Activated CD4-positive, alpha-beta memory T cell treated with anti-CD3 and anti-CD28 coated beads, Interleukin-2, amount 10 ng/mL, durations not matched to agents 7 days and 5 days (primary cell): ENCODE measurements at places on chromosomes 7 and 10. TPM values are rescaled to one million over a fixed set of nuclear protein-coding genes. Genes with fewer than 3 reads are reported as not detected.

DNA sequence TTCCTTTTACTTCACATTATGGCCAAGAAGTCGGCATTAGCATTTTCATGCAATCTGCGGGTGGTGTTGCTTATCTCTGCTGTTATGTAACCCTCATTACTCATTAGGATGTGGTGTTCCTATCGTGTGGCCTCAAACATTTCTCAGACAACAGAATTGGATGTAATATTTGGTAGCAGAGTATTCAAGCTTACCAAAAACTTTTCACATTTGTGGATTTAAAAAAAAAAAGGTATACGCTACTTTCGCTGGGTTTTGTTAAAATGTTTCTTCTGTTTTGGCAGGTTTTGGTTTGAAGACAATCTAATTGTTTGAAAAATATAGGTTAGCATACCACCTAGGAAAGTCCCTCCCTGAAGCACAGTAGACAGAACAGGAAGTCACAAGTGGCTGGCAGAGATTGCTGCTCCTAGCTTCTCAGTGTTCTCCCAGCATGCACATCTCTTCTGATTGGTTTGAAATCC, 128.8 kb downstream of the GATA3 start:
- peak; percentile 29 for DNase-seq
- no peak overlapping the region for H3K4me3 ChIP-seq
- H3K27me3 ChIP-seq = no peaks in the 10 kb centered on the region
- H3K36me3 ChIP-seq = no peaks in the 10 kb centered on the region
- peaks cover 23% of the 10 kb centered on the region for H3K4me1 ChIP-seq

DNA sequence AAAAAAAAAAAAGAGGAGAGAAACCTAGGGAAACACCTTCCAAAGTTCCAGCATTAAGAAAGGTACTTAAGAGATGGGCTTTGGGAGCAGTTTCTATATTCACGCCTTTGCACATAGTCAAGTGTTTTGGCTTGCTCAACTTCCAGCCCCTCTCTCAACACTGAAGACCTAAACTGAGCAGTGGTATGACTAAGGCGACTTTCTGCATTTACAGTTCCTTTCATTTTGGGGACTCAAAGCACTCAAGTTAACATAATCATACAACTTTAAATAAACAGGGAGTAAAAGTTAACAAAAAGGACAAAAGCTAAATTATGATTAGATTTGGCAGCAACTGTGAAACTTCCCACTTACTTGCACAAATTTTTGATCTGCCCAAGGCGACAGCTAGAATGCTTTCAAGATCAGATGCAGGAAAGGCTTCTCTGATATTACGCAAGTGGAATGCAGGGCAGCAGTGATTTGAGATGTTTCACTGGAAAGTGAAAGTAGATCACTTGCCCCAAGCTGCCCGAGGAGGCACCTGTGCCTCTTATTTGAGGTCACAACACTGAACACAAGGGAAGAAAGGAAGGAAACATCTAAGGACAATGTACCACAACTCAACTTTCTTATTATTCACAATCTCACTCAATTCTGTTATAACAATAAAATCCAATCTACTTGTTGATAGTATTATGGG, 199.5 kb downstream of the SKAP2 start:
- no peaks in the 10 kb centered on the region for H3K36me3 ChIP-seq
- H3K27ac ChIP-seq = no peak overlapping the region
- H3K4me1 ChIP-seq = peaks cover 14% of the 10 kb centered on the region
- no peak overlapping the region for H3K4me3 ChIP-seq

DNA sequence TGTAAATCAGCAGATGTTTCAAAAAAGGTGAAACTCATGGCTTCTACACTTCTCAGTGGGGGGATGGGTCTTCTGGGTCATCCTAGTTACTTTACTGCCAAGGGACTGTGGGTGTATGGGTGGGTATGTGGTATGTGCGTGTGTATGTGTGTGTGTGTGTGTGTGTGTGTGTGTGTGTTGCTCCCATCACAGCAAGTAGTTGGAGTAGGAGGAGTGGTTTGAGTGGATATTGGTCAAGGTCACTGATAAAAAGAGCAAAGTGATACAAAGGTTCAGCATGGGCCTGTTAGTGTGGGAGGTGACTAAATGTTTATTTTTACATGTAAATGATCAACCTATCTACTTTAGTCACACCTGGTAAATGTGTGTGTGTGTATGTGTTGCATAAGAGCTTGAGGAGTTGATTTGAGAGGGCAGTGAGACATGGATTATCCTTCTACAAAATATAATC, 11.8 kb upstream of the COBL start:
- no peaks in the 10 kb centered on the region for H3K36me3 ChIP-seq
- DNase-seq = no peak
- H3K4me1 ChIP-seq = no peaks in the 10 kb centered on the region
- no peak overlapping the region for H3K27ac ChIP-seq

DNA sequence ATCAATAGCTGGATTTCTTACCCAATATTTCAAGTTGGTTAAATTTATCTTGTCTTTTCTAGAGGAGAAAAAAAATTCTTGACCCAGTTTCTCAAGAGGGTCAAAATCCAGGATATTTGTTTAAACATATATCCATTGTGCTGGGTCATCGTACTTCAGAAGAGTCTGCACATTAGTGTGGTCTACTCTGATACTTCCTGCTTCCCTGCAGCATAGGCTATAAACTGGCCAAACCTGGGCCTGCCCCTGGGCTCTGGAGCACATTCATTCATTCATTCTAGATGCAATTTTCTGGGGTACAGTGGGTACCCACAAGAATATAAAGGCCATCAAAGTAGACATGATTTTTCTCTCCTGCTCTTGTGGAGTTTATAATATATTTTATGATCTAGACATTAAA, 142.1 kb upstream of the WNT16 start:
- no peak overlapping the region for H3K4me3 ChIP-seq
- no peaks in the 10 kb centered on the region for H3K36me3 ChIP-seq
- H3K27me3 ChIP-seq = peaks cover 10% of the 10 kb centered on the region

Gene NKX6-2
- total RNA-seq = not detected

Gene SLC18A3
- total RNA-seq = not detected

- peaks cover 24% of the 10 kb centered on the region for H3K36me3 ChIP-seq
- H3K4me1 ChIP-seq = peaks cover 50% of the 10 kb centered on the region
- peaks cover 9% of the 10 kb centered on the region for H3K27me3 ChIP-seq
- peak; percentile 69 for DNase-seq
- H3K4me3 ChIP-seq = peak overlapping the region; percentile 97
- H3K27ac ChIP-seq = peak overlapping the region; percentile 95
These were observed 2.7 kb downstream of the MXI1 start for GRCh38 chr10:110209926-110210673.

DNA sequence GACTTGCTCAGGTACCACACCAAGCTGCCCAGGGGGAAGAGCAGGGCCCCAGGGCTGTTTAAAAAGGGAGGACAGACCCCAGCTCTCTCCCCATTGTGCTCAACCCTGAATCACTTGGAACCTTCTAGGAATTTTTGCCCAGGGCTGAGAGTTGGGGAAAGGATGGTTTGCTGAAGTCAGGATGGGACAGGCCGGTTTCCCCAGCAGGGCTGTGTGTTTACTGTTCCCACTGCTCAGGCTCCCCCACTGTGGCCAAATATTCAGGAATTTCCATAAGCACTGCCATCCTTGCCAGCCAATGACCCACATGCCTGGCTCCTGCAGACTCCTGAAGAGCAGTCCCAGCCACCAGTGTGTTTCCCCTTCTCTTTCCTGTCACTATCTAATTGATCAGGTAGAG, 120.7 kb downstream of the WDFY4 start:
- H3K4me1 ChIP-seq = peaks cover 46% of the 10 kb centered on the region
- no peak overlapping the region for H3K4me3 ChIP-seq
- DNase-seq = no peak
- peaks cover 3% of the 10 kb centered on the region for H3K36me3 ChIP-seq
- peaks cover 6% of the 10 kb centered on the region for H3K27me3 ChIP-seq

- no peaks in the 10 kb centered on the region for H3K4me1 ChIP-seq
- DNase-seq = no peak
- H3K36me3 ChIP-seq = no peaks in the 10 kb centered on the region
- no peaks in the 10 kb centered on the region for H3K27me3 ChIP-seq
- no peak overlapping the region for H3K27ac ChIP-seq
- H3K4me3 ChIP-seq = no peak overlapping the region
These were observed 254.9 kb downstream of the TRIL start for GRCh38 chr7:28703037-28703765.

Gene NPSR1
- total RNA-seq = not detected

DNA sequence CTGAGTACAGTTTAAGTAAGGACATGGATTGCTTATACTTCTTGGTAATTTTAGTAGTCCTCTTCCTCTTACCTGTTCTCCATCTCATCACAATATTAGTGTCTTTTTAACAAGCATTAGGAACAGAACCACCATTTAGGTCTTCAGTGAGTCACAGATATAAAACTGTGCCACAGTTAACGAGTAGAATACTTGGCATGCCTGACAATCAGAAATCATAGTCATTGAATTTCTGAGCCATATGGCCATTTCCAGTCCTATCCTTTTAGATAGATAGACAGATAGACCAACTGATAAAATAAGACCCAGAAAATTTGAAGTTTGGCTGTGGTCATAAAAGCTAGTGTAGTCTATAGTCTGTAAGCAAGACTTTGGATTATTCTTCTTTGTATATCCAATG, 71.1 kb downstream of the GBF1 start:
- no peak overlapping the region for H3K4me3 ChIP-seq
- no peak for DNase-seq
- H3K27me3 ChIP-seq = no peaks in the 10 kb centered on the region
- no peak overlapping the region for H3K27ac ChIP-seq

GRCh38 chr10:77251297-77252013, 386.2 kb downstream of the KCNMA1 start:
- no peak overlapping the region for H3K27ac ChIP-seq
- H3K36me3 ChIP-seq = no peaks in the 10 kb centered on the region
- H3K4me1 ChIP-seq = no peaks in the 10 kb centered on the region
- H3K4me3 ChIP-seq = no peak overlapping the region
- no peak for DNase-seq

Gene PNLIPRP1
- not detected for total RNA-seq

DNA sequence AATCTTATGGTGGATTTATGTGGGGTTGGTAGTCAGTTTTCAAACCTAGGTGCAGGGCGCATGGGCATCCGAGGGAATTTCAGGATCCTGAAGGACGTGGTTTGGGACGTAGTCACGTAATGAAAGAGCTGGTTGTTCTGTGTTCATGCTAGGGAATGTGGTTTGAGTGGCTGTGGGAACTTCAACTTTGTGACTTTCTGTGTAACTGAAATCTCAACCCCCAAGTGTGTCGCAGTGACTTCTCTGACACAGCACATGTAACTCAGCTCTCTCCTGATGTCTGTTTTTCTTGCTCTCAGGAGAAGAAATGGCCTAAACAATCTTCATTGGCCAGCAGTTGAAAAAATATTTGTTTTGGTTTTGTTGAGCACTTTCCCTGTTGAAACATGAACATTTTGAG, 199.0 kb downstream of the PTEN start:
- peaks cover 50% of the 10 kb centered on the region for H3K4me1 ChIP-seq
- H3K27me3 ChIP-seq = no peaks in the 10 kb centered on the region
- peaks cover 8% of the 10 kb centered on the region for H3K36me3 ChIP-seq
- H3K27ac ChIP-seq = no peak overlapping the region
- H3K4me3 ChIP-seq = no peak overlapping the region
- DNase-seq = no peak

Gene SYT15
- total RNA-seq = 0.86 TPM

- no peak for DNase-seq
- H3K27ac ChIP-seq = no peak overlapping the region
- no peaks in the 10 kb centered on the region for H3K36me3 ChIP-seq
- no peak overlapping the region for H3K4me3 ChIP-seq
These were observed 283.9 kb downstream of the PRKG1 start for GRCh38 chr10:51358227-51358626.

GRCh38 chr10:130795819-130796218, 515.7 kb downstream of the TCERG1L start:
- H3K27me3 ChIP-seq = no peaks in the 10 kb centered on the region
- no peaks in the 10 kb centered on the region for H3K4me1 ChIP-seq
- no peak overlapping the region for H3K27ac ChIP-seq
- no peak for DNase-seq
- no peaks in the 10 kb centered on the region for H3K36me3 ChIP-seq

DNA sequence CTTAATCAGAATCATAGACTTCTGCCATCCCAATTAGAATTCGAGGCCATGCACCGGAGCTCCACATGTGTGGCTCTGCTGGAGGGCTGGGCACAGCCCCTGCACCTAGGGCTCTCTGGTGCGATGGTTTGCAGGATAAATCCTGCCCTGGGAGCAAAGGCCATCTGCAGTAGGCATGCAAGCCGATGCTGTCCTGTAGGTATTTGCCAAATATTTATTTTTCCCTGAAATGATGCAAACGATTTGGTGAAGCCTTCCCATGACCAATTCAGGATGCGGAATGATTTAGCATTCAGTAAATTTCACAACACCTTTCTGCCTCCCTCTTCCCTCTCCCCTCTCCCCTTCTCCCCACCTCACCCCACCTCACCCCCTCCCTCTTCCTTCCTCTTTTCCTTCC, 170.6 kb downstream of the EBF3 start:
- DNase-seq = no peak
- no peak overlapping the region for H3K4me3 ChIP-seq
- H3K4me1 ChIP-seq = no peaks in the 10 kb centered on the region
- H3K36me3 ChIP-seq = no peaks in the 10 kb centered on the region
- no peak overlapping the region for H3K27ac ChIP-seq
- H3K27me3 ChIP-seq = no peaks in the 10 kb centered on the region

Gene SUGCT
- total RNA-seq = not detected

GRCh38 chr7:153657182-153657800, 394.9 kb upstream of the DPP6 start:
- no peak overlapping the region for H3K4me3 ChIP-seq
- DNase-seq = no peak
- no peaks in the 10 kb centered on the region for H3K27me3 ChIP-seq
- no peaks in the 10 kb centered on the region for H3K4me1 ChIP-seq
